Activated T-helper 17 cell treated with anti-CD3 and anti-CD28 coated beads, Interleukin-2, amount 50 U/mL, for 72 hours (primary cell): ENCODE measurements at places on chromosomes 6 and 20. TPM values are rescaled to one million over a fixed set of nuclear protein-coding genes. Genes with fewer than 3 reads are reported as not detected.

Gene DPPA5
- total RNA-seq: not detected

- no peak for ATAC-seq
Observed at GRCh38 chr6:92559611-92560010, 859.7 kb downstream of the EPHA7 start.

DNA sequence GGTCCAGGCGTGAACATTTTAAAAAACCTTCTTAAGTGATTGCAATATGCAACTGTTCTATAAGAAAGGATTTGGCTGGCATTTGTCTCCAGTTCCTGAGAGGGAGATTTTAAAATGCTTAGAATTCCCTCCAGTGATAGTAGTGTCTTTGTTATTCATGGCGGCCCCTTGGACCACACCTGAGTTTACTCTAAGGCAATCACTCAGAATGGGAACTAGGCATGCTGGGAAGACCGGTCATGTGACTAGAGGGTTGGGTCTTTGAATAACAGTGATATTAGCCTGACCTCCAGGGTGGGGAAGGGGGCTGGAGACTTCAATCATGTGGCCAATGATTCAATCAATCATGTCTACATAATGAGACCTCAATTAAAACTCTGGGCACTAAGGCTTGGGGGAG, 50.7 kb upstream of the UTRN start:
- ATAC-seq: no peak

GRCh38 chr6:123655521-123656306, 19.0 kb upstream of the TRDN start:
- ATAC-seq: no peak

Gene SLC35D3
- total RNA-seq: not detected

GRCh38 chr6:43128926-43129325, 42.1 kb upstream of the SRF start:
- ATAC-seq: no peak

GRCh38 chr20:22920898-22921297, 114.2 kb upstream of the SSTR4 start:
- no peak for ATAC-seq

- ATAC-seq: no peak
Observed at GRCh38 chr6:136654086-136654485, 103.9 kb upstream of the MAP7 start.
